ENCODE measurements at places on chromosomes 7 and 10.

GRCh38 chr10:6678956-6679355 lies 98.9 kb upstream of the PRKCQ start:
- no peaks in the 10 kb centered on the region for H3K36me3 ChIP-seq
- no peak overlapping the region for H3K27ac ChIP-seq
- H3K27me3 ChIP-seq, result peaks cover 19% of the 10 kb centered on the region
- no peak for DNase-seq
- H3K4me1 ChIP-seq, result peaks cover 4% of the 10 kb centered on the region

DNA sequence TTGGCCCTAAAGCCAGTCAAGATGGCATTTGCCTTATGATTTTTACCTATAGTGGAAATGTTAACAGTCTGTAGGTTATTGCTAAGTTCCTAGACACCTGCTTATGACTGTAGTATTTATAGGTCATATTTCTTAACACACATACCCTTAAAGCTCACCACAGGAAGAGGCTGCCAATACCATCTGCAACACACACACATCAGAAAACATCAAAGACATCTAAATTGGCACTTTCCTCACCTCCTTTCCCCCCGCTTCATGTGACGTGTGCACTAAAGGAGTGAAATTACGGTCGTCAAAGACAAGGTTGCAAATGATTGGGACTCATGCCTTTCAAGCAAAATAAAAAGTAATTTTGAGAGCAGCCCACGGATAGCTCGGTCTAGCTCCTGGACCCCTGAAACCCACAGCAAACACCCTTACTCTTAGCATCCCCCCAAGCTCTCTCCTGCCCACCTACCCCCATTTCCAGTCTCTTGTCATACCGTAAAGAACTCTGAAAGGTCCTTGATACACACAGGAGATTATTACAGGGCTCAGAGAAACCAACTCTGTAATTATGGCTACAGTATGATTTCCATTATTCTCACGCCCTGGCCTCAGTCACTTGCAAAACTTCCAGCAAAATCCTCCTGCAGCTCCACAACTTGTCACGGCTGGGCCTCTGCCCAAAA lies 90.5 kb downstream of the PLXNA4 start:
- H3K4me1 ChIP-seq, result peaks cover 41% of the 10 kb centered on the region
- peak overlapping the region; percentile 55 for H3K4me3 ChIP-seq
- peaks cover 7% of the 10 kb centered on the region for H3K27me3 ChIP-seq
- DNase-seq, result peak; percentile 56
- H3K27ac ChIP-seq, result peak overlapping the region; percentile 79

GRCh38 chr7:42492920-42493319 lies 255.9 kb upstream of the GLI3 start:
- H3K36me3 ChIP-seq, result no peaks in the 10 kb centered on the region
- H3K27ac ChIP-seq, result no peak overlapping the region
- no peaks in the 10 kb centered on the region for H3K4me1 ChIP-seq
- H3K27me3 ChIP-seq, result peaks cover 12% of the 10 kb centered on the region

GRCh38 chr10:76884673-76885275 lies 752.8 kb downstream of the KCNMA1 start:
- H3K27ac ChIP-seq, result no peak overlapping the region
- no peaks in the 10 kb centered on the region for H3K36me3 ChIP-seq
- H3K4me3 ChIP-seq, result no peak overlapping the region
- H3K4me1 ChIP-seq, result peaks cover 7% of the 10 kb centered on the region
- DNase-seq, result no peak

- peak overlapping the region; percentile 26 for H3K27ac ChIP-seq
- no peaks in the 10 kb centered on the region for H3K27me3 ChIP-seq
- peaks cover 15% of the 10 kb centered on the region for H3K36me3 ChIP-seq
- peaks cover 4% of the 10 kb centered on the region for H3K4me1 ChIP-seq
- no peak overlapping the region for H3K4me3 ChIP-seq
These were observed 31.2 kb downstream of the ARL3 start for GRCh38 chr10:102682981-102683380.

- H3K27ac ChIP-seq, result no peak overlapping the region
- H3K4me1 ChIP-seq, result peaks cover 3% of the 10 kb centered on the region
- H3K27me3 ChIP-seq, result peaks cover 51% of the 10 kb centered on the region
- H3K36me3 ChIP-seq, result no peaks in the 10 kb centered on the region
- DNase-seq, result no peak
These were observed 143.6 kb upstream of the NFE2L3 start for GRCh38 chr7:26008428-26008827.

DNA sequence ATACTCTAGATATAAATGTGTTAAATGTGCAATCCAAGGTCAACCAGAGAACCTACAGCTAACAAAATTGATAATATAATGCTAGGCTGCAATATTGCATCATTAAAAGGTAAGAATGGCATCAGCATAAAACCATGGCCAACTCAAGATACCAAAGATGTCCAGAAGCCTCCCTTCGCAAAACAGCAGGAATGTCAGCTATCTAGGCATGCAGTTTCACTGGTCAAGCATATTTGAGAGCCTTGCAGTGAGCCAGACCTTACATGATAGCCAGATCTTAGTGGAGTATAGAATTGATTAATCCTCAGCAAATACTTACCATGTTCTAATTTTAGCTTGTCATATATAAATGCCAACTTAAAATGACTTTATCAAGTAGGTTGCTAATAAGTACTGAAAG lies 138.8 kb downstream of the ZEB1 start:
- peak overlapping the region; percentile 5 for H3K4me3 ChIP-seq
- no peak for DNase-seq
- H3K36me3 ChIP-seq, result peaks cover 17% of the 10 kb centered on the region
- H3K27ac ChIP-seq, result no peak overlapping the region
- H3K4me1 ChIP-seq, result peaks cover 27% of the 10 kb centered on the region

GRCh38 chr7:34327681-34328080 lies 330.3 kb upstream of the NPSR1 start:
- H3K36me3 ChIP-seq, result no peaks in the 10 kb centered on the region
- no peaks in the 10 kb centered on the region for H3K4me1 ChIP-seq
- H3K27me3 ChIP-seq, result peaks cover 6% of the 10 kb centered on the region
- no peak overlapping the region for H3K27ac ChIP-seq
- DNase-seq, result no peak
- H3K4me3 ChIP-seq, result no peak overlapping the region

- no peak overlapping the region for H3K27ac ChIP-seq
- no peaks in the 10 kb centered on the region for H3K27me3 ChIP-seq
- no peak overlapping the region for H3K4me3 ChIP-seq
- no peak for DNase-seq
- H3K36me3 ChIP-seq, result peaks cover 8% of the 10 kb centered on the region
These were observed 134.0 kb downstream of the PRKAG2 start for GRCh38 chr7:151742713-151743480.

DNA sequence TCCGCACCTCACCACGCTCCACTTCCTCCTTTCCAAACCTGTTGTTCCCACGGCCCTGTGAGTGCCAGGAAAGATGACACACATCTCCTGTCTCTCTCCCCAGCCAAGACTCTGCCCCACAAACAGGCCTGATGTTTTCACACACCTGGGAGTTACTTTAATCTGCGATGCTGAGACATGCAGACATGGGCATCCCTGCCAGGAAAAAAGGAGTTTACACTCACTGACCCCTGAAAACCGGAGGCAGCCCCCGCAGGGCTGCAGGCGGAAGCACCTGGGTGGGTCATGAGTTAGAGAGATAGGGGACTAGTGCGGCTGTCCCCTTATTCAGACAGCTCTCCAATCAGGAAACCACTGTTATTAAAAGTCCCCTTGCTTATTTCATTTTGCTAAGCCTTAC lies 106.4 kb upstream of the CARD11 start:
- DNase-seq, result no peak
- peaks cover 17% of the 10 kb centered on the region for H3K4me1 ChIP-seq
- no peaks in the 10 kb centered on the region for H3K36me3 ChIP-seq
- peaks cover 20% of the 10 kb centered on the region for H3K27me3 ChIP-seq
- H3K27ac ChIP-seq, result peak overlapping the region; percentile 86

DNA sequence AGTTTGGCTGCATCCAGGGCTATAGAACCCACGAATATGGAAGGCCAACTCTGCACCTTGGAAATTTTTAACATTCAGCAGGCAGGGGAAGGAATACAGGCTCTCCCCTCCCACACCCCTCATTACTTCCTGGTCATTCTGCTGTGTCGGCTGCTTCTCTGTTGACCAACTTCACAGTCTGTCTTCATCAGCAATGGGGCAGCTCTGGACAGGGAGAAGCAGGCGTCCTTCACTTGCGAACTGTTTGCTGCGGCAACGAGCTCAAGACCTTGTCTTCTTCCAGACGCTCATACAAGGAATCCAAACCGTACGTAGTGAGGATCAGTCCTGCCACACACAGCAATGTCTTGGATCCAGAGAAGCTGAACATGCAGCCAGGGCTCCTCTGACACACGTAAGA lies 192.2 kb downstream of the DIP2C start:
- H3K4me3 ChIP-seq, result no peak overlapping the region
- H3K27me3 ChIP-seq, result peaks cover 21% of the 10 kb centered on the region
- no peaks in the 10 kb centered on the region for H3K36me3 ChIP-seq
- no peaks in the 10 kb centered on the region for H3K4me1 ChIP-seq
